ENCODE measurements at places on chromosomes 7 and 10. TPM values are rescaled to one million over a fixed set of nuclear protein-coding genes. Genes with fewer than 3 reads are reported as not detected.

RASA4B gene
- total RNA-seq: 2.3 TPM

TMEM225B gene
- total RNA-seq: 0.43 TPM

DNA sequence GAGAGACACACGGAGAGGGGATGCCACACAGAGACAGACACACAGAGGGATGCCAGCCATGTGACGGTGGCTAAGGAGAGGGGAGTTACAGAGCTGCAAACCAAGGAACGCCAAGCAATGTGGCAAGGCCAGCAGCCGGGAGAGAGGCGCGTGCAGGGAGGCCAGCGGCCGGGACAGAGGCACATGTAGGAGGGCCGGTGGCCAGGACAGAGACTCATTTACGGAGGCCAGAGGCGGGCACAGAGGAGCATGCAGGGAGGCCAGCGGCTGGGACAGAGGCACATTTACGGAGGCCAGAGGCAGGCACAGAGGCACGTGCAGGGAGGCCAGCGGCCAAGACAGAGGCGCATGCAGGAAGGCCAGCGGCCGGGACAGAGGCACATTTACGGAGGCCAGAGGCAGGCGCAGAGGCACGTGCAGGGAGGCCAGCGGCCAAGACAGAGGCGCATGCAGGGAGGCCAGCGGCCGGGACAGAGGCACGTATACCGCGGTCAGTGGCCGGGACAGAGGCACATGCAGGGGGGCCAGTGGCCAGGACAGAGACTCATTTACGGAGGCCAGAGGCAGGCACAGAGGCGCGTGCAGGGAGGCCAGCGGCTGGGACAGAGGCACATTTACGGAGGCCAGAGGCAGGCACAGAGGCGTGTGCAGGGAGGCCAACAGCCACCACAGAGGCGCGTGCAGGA lies 40.4 kb downstream of the INSIG1 start:
- DNase-seq: no peak

DNA sequence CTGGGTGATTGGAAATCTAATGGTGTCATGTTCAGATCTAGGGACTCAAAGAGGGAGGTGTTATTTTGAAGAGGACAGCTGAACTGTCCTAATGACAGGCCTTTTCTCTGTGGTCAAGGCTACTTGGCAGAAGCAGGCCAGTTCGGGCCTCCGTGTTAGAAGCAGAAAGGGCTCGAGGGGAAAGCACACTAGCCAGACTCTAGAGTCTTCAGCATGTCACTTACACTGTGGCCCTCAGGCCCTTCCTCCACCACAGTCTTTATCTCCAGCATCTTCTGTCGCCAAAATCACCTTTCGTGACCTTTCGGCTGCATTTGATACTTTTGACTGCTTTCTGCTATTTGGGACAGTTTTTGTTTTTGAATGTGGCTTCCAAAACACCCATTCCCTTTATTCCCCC lies 123.3 kb downstream of the CNNM2 start:
- no peak for DNase-seq

GRCh38 chr10:61136139-61136538 lies 192.2 kb upstream of the RHOBTB1 start:
- DNase-seq: no peak

Measured in epithelial cell of proximal tubule (primary cell).